ENCODE measurements at places on chromosomes 4 and X.

DNA sequence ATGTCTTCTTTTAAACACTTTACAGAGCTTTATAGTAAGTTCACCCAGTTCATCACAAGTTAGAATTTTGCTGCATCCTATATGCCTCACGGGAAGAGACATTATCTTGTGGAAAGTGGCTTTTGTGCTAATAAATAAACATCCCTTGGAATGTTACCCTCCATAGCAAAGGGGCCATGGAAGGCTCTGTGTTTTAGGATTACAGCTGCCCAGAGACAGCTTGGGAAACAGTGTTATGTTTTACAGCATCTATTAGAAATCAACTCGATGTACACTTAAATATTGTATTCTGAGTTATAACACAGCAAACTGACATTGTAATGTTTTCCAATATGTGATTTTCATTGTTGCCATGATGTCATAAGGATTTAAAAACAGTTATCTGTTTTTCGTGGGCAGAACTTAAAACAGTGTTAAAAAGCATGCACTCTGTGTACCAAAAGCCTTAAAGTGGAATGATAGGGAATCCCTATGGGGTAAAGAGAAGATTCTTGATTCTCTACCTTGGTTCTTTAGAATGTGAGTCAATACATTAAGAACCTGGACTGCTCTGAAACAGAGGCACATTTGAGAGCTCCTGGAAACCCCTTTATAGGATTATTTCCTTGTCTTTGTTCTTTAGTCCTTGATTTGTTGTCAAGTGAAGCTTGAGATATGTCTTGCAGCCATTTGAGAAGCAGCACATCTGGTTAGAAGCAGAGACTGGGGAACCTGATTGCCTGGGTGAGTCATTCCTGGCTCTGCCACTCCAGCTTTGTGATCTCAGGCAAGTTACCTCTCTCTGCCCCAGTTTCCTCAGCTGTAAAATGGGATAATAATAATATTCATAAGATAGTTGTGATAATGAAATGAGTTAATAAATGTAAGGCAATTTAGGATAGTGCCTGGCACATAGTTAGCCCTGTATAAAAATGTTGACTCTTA lies 41.6 kb downstream of the ARHGAP10 start:
- DNase-seq: no peak

GRCh38 chrX:69372435-69372834 lies 131.7 kb upstream of the NALF2 start:
- DNase-seq: no peak

GRCh38 chr4:136281889-136282288 lies 1250.4 kb downstream of the PCDH18 start:
- DNase-seq: no peak

GRCh38 chr4:151599863-151600262 lies 160.9 kb downstream of the GATB start:
- DNase-seq: no peak

DNA sequence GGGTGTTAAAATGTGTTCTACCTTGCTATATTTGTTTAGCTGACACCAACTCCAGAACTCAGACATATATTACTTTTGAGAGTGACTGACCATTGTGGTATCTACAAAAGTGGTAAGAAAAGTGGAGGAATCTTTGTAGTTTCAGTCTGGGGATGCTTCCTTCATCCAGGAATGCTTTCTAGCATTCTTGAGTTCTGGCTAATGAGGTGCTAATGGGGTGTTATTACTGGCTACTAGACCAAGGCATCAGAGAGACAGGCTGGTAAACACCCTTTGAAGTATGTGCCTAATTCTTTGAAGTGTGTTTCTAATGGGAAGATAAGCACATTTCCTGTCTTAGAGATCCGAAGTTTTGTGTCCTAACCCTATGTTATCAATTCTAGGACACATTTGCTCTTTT lies 310.4 kb downstream of the SPRY1 start:
- DNase-seq: no peak

DNA sequence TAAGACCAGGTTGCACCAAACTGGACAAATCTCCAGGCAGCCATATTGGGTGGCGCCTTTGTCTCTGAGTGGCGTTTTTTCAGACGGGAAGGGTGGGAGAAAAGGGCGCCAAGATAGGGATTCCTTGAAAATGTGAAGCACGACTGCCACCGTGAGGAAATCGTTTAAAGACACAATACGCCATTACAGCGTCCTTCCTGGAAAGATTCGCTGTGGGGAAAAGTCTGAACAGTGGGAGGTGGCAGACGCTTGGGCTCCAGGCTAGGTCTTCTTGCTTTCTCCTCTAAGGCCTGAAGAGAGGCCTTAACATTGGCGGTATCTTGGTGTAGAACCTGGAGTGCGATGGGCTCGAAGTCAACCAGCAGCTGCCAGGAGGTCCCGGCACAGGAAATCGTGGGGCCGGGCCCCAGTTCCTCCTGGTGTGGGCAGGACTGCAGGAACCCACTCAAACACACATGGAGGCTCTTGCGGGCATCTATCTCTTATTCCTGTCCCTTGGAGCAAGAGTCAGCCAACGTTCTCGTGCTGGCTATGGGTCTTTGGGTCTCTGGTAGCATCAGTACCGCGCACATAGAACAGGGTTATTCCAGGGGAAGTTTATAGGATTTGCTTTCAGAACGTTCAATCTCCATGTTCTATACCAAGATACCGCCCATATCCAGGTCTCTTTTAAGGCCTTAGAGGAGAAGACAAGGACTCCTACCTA lies 208.8 kb downstream of the OR13H1 start:
- DNase-seq: peak; percentile 95

GRCh38 chr4:137531986-137532868 lies at the start of gene PCDH18:
TSS of gene PCDH18 (minus strand) at chr4:137532494. CDS start at chr4:137532088, 406 bp downstream.
- DNase-seq: peak; percentile 94

GRCh38 chrX:114924856-114925255 lies 92.6 kb downstream of the IL13RA2 start:
- DNase-seq: no peak
